ENCODE measurements at places on chromosomes 5 and 9. TPM values are rescaled to one million over a fixed set of nuclear protein-coding genes. Genes with fewer than 3 reads are reported as not detected.

TMC1 gene
- polyA plus RNA-seq = not detected

SLC6A18 gene
- not detected for polyA plus RNA-seq

LCN15 gene
- polyA plus RNA-seq = not detected

ZNF474 gene
- 0.23 TPM for polyA plus RNA-seq

STARD4 gene
- polyA plus RNA-seq = 10.8 TPM

AK8 gene
- 4.7 TPM for polyA plus RNA-seq

DNA sequence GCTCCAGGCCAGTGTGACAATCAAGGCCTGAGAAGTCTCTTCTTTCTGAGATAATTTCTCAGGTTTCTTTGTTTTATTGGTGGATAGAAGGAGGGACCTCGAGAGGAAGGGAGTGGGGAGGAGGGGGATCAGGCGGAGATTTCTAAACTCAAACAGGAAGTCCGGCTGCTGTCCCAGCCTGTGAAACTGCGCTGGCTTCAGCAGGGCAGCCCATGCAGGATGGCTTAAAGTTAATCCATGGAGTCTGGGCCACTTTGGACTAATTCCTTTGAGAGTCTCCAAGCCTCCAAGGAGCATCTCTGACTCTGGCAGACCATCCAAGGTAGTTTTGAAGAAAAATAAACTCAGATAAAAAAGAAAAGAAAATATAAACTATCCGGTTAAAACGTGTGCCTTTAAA is 378.5 kb downstream of the MLLT3 start:
- H3K27ac ChIP-seq = no peak overlapping the region
- DNase-seq = no peak

- no peaks in the 10 kb centered on the region for H3K36me3 ChIP-seq
- H3K4me1 ChIP-seq = no peaks in the 10 kb centered on the region
- DNase-seq = no peak
- no peaks in the 10 kb centered on the region for H3K27me3 ChIP-seq
- H3K27ac ChIP-seq = no peak overlapping the region
These were observed 192.8 kb downstream of the FER start for GRCh38 chr5:108940506-108940905.

DNA sequence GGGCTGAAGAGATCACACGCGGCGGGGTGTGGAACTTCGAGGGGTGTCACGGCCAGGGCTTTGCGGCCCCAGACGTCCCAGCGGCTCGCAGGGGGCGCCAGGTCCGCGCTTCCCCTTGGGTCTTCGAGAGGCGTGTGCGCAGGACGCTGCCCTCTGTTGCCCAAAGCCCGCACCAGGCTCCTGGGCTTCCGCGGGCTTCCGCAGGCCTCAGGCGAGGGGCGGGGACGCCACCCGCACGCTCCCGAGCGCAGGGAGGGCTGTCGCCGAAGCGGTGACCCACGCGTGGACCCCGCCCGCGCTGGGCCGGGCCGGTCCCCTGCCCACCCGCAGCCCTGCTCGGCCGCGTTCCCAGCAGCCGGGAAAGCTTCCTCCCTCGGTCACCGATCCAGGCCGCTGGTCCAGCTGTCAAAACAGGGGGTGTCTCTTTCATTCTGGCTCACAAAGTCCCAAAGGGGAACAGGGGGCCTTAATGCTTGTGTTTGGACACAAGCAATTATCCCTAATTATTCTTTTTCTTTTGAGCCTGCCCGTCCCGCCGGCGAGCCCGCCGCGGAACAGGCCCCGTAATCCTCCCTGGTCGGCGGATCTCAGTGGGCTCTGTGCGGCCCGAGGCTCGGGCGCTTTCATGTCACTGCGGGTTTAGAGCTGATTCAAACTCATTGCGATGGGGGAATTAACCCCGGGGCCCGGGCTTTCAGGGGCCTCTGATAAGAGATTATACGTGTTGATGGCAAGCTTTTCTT is 60.6 kb downstream of the TMEM174 start:
- peaks cover 79% of the 10 kb centered on the region for H3K27me3 ChIP-seq
- peaks cover 9% of the 10 kb centered on the region for H3K4me1 ChIP-seq
- H3K27ac ChIP-seq = no peak overlapping the region

GRCh38 chr9:87831159-87831558 is 51.5 kb upstream of the SPATA31E1 start:
- no peak for DNase-seq
- H3K36me3 ChIP-seq = no peaks in the 10 kb centered on the region
- no peaks in the 10 kb centered on the region for H3K4me1 ChIP-seq
- H3K4me3 ChIP-seq = no peak overlapping the region
- H3K27me3 ChIP-seq = peaks cover 30% of the 10 kb centered on the region
- H3K27ac ChIP-seq = no peak overlapping the region

DNA sequence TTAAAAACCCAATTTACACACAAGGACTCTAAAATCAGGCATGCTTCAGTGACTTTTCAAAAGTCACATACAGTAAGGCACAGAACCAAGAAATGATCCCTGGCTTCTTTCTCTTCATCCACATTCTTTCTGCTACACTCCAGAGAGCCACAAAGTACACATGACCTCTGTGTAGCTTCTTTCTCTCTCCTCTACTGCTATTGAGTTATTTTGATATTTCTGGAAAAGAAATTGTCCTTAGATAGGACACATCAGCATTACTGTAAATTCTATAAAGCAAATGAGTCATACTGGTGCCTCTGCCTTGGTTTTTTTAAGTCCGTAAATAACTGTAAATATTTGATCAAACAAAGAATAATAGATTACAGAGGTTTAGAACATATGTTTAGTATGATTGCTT is 96.3 kb downstream of the KIAA0825 start:
- H3K4me1 ChIP-seq = no peaks in the 10 kb centered on the region
- no peaks in the 10 kb centered on the region for H3K27me3 ChIP-seq
- no peak for DNase-seq
- no peak overlapping the region for H3K27ac ChIP-seq
- no peaks in the 10 kb centered on the region for H3K36me3 ChIP-seq

GRCh38 chr9:129816501-129817435 is 7.2 kb downstream of the TOR1A start:
- no peak overlapping the region for H3K4me3 ChIP-seq
- H3K36me3 ChIP-seq = peaks cover 15% of the 10 kb centered on the region

Data from naive B cell (primary cell).